ENCODE measurements at places on chromosomes 12 and 14. TPM values are rescaled to one million over a fixed set of nuclear protein-coding genes. Genes with fewer than 3 reads are reported as not detected.

TPPP2 gene
- total RNA-seq = not detected

NANOG gene
- total RNA-seq = 0.21 TPM

- no peak for DNase-seq
These were observed 3.3 kb upstream of the CIPC start for GRCh38 chr14:77094672-77095284.

DNA sequence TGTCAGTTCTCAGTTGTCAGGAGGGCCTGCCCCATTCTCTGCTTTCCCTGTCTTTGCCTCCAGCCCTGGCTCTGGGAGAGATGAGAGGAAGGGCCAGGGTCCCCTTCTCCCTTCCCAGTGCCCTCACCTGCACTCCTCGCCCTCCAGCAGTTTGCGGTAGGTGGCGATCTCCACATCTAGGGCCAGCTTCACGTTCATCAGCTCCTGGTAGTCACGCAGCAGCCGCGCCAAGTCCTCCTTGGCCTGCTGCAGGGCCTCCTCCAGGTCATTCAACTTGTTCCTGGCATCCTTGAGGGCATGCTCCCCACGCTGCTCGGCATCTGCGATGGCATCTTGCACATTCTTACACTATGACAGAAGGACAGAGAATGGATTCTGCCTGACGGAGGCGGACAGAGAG, 5.4 kb downstream of the KRT2 start:
- no peak for DNase-seq

GRCh38 chr14:21703357-21704326, 30.0 kb upstream of the OR4E1 start:
- no peak for DNase-seq

DNA sequence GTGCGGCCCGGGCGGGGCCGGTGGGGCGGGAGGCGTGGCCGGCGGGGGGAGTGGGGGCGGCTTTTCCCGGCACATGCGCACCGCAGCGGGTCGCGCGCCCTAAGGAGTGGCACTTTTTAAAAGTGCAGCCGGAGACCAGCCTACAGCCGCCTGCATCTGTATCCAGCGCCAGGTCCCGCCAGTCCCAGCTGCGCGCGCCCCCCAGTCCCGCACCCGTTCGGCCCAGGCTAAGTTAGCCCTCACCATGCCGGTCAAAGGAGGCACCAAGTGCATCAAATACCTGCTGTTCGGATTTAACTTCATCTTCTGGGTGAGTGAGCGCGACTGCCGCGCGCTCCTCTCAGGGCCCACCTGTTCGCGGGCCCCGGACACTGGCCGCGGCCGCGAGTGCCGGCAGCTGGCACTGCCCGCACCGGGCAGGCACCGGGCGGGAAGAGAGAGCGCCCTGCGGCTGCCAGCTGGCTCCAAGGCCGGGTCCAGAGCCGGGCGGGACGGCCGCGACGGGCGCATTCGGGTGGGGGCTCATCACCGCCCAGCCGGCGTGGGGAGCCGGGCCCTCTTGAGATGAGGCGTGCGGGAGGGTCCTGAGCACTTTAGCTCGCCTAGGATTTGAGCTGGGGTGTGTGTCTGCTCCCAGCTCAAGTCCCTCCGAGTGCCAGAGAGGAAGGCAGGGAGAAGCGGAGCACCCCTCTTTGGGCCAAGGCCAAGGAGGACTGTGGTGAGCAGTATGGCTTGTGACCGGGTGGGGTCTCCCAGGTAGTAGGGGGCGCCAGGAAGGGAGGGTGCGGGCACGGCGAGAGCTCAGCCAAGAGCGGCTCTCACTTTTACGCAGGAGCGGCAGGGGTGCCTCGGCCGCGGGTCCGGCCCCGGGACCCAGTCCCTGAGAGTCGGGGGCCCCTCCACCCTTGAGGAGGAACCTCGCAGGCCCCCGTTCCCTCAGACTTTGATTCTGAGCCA, at the start of gene CD9:
Gene CD9, plus strand, starts transcription at position 145 of the 957 bp plus-strand sequence. Its CDS starts 100 bp downstream, at position 245.
- no peak for DNase-seq

GRCh38 chr12:24906141-24906540, 42.8 kb downstream of the BCAT1 start:
- DNase-seq = no peak

DNA sequence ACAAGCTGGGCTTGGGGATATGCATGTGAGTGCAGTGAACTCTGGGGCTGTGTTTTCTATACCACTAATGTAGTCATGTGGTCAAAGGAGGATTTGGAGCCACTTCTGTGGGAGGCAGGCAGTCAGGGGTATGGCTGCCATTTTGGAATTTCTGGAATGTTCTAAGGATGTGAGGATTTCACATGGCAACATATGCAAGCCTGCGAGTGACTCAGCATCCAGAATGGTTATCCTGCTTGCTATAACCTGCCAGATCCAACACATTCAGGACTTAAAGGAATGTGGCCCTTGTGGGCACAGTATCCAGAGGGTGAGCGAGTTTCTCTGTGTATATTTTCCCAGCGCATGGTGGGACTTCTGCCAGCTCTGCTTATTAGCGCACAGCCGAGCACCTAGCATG, 249.2 kb upstream of the PWP1 start:
- DNase-seq = no peak

PTGER2 gene
- total RNA-seq = 4.8 TPM

DNA sequence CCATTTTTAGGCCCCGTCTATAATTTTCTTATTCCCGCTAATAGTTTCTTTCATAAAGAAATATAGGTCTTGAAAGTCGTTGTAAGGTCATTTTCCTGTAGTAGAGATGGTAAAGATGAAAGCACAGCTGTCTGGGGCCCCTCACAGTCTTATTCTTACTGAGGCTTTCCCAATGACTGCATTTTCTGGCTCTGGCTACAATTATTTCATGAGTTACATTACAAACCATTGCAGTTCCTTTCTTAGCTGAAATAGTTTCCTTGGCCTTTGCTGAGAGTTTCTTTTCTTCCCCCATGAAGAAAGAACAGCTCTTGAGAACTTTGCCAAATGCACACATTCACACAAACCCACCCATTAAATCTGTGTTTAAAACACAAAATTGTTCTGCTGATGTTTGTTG, 113.0 kb downstream of the DYRK2 start:
- DNase-seq = no peak

DNA sequence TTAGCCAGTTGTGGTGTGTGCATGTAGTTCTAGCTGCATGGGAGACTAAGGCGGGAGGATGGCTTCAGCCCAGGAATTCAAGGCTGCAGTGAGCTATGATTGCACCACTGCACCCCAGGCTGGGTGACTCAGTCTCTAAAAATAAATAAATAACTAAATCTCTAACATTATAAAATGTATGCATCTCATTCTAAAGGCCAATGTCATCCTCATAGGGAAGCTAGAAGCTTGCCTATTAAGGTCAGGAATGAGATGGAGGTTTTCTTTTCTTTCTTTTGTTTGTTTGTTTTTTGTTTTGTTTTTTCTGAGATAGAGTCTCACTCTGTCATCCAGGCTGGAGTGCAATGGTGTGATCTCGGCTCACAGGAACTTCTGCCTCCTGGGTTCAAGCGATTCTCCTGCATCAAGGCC, 48.8 kb upstream of the PAPLN start:
- DNase-seq = no peak

POTEM gene
- total RNA-seq = not detected

DNA sequence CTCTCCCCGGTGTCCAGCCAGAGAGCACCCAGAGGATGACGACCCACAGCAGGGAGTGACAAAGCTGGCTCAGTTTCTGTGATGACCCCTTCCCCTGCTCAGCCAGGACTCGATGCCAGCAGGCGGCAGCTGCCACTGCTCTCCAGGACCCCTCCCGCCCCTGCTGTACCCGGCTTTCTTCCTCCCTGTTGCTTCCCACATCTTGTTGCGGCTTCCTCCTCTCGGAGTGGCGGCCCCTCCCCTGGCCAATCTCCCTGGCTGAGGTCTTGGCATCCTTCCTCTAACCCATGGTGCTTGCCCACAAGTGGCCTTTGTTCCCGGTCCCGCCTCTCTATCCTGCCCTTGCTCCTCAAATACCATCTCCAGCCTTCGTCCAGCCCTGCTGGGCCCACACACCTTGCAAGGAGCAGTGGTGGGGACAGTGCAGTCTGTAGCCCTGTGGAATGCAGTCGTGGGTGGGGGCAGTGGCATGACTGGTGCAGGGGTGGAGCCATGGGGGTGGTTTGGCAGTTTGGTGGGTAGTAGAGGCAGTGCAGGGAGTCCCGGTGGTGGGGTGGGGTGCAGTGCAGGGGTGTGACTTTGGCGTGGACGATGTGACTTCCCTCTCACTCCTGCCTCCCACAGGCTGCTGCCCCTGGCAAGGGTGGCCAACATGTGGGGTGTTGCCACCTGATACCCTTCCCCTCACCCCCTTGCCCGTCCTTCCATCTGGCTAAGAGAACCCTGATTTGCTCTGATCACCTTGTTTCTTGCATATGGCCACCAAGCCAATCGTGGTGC, 16.3 kb upstream of the BEGAIN start:
- DNase-seq = no peak

- no peak for DNase-seq
These were observed 5.7 kb upstream of the SYNE3 start for GRCh38 chr14:95522116-95522515.

DNA sequence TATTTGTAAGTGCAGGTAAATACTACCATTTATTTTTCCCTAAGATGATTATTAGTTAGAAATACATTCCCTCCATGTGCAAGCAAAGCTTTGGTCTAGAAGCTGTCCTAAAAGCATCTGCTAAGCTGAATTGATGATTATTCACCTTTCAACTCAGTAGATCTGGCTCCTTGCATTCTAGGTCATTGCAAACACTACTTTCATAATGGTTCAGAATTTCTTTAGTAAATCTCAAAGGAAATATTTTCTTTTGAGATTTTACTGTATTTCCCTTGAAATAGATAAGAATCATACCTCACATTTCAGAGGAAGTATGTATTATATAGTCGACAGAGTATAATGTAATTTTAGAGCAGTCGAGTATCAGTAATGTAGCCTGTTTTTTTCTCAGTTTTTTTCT, 2.4 kb downstream of the ETNK1 start:
- no peak for DNase-seq

GRCh38 chr14:71327691-71328090, 420.4 kb downstream of the PCNX1 start:
- no peak for DNase-seq

GRCh38 chr12:52518574-52519386, 1.4 kb downstream of the KRT5 start:
- DNase-seq = no peak

DNA sequence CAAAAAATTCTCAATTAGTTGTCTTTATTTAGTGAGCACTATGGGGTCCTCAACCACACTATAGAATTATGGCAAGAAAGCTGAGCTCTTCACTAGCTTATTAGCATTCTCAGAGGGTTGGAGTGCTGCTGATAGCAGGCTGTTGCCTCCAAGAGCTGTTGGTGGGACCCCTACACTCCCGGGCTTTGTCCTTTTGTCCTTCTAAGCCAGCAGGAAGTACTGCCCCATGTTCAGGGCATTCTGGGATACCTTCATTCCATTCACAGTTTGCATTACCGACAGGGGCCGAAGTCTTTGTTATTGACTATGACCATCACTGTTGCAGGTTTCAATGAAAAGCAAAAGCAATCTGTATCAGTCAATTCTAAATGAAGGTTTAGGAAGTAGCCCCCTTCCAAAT, 89.5 kb upstream of the OTX2 start:
- no peak for DNase-seq

BDKRB1 gene
- 3.0 TPM for total RNA-seq

DNA sequence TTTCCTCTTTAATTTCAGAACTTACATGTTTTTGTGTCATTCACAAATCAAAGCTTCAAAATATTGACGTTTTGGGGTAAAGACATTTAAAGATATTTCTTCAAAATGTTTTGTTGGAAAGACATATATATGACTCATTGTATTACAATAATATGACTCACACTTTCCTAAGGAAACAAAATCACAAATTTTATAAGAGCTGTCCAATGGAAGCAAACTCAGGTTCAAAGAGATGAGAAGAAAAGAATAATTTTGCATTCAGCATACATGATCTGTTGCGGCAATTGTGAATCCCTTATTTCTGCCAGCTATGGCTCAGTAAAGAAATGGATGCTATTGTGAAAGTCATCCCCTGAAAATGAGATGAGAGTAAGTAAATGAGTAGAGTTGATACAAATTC, 82.7 kb downstream of the GRIP1 start:
- no peak for DNase-seq

GRCh38 chr12:80406253-80406652, 37.8 kb upstream of the PTPRQ start:
- no peak for DNase-seq

- peak; percentile 67 for DNase-seq
These were observed 186.7 kb upstream of the SLC38A2 start for GRCh38 chr12:46559311-46559710.

DNA sequence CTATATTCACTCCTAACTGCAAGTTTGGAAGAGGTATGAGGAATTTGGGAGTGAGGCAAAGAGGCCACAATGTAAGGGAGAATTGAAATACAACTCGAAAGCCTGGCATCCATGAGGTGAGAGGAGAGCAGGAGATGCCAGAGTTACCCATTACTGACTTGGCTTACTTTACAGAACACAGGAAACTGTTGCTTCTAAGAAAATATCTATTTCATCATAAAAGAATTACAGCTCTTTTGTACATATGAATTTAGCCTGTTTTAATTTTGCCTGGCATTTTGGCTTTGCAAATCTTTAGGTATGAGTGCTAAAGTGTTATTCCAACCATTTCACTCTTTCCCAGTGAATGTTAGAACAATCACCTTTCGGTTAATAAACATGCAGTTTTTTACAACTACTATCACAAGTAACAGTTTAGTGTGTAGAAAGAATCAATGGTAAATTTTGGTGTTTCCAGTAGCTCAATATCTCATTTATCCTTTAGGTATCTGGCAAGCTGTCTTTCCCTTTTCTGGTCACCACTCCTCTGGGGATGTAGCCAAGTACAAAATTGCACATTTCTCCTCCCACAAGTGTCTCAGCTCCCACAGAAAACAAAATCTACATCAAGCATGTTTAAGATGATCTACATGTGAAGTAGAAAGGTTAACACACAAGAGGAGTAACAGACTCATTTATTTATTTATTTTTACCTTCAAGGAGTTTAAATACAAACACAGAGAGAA, 196.6 kb upstream of the DCN start:
- no peak for DNase-seq

MFAP5 gene
- total RNA-seq = 244 TPM

DNA sequence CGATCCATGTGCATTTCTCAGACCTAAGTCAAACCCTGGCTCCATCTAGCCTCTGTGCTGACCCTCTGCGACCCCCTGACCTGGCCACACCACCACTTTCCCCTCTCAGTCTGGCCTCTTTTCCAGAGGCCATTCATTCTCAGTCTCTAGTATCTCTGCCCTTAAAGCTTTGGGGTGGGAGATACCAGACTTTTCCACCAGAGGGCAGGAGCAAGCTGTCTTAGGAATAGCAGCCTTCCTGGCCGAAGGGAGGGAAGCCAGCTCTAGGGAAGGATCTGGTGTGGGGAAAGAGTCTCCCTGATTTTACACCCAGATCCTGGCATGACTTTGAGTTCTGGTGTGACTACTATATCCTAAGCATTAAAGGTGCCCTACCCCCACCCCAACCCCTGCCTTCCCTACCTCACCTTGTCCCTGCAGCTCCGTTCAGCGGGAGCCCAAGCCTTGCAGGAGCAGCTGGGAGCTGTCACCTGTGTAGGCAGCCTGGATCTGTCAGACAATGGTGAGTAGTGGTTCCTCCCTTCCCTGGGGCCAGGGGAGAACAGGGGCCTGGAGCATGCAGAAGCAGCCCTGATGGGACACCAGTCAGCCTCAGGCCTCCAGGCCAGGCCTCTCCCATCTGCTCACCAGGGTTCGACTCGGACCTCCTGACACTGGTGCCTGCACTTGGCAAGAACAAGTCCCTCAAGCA, 6.6 kb downstream of the CARMIL3 start:
- DNase-seq = peak; percentile 48

GRCh38 chr12:14956024-14956891, 5.1 kb downstream of the ARHGDIB start:
- no peak for DNase-seq

- no peak for DNase-seq
These were observed 9.1 kb downstream of the PRKCH start for GRCh38 chr14:61330511-61330910.

- no peak for DNase-seq
These were observed 97.8 kb downstream of the EPS8 start for GRCh38 chr12:15691388-15691787.
